ENCODE measurements at places on chromosomes 1 and 21.

DNA sequence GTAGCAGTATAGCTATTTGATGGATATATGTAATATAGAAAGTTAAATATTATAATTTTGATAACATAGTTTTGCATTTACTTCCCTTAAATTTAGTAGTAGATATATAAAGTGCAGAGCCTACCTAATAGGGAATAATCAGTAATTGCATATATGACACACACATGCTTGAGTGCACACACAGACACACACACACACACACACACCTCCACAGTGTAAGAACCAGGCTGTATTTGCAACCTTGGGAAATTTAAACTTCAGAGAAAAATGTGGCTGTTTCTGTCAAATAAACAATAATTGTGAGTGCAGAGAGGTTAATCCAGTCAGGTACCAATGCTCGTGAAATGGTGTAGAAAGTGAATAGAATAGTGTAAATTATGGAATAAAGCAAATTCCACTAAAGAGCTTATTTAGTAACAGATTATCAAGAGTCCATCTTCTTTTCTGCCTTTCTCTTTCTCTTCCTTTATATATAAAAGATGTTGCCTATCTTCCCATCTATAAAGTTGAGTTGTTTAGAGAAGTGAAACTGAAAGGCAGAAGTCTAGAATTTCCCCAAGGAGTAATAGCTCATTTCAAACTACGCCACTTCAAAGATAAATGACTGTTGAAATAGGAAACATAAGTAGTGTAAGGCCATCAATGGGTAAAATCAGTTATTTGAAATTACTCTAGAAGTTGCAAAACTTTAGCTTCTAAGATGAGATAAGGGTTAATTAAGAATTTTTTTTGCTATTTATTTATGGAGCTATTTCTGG, 273.7 kb downstream of the SRGAP2C start:
- DNase-seq: no peak

DNA sequence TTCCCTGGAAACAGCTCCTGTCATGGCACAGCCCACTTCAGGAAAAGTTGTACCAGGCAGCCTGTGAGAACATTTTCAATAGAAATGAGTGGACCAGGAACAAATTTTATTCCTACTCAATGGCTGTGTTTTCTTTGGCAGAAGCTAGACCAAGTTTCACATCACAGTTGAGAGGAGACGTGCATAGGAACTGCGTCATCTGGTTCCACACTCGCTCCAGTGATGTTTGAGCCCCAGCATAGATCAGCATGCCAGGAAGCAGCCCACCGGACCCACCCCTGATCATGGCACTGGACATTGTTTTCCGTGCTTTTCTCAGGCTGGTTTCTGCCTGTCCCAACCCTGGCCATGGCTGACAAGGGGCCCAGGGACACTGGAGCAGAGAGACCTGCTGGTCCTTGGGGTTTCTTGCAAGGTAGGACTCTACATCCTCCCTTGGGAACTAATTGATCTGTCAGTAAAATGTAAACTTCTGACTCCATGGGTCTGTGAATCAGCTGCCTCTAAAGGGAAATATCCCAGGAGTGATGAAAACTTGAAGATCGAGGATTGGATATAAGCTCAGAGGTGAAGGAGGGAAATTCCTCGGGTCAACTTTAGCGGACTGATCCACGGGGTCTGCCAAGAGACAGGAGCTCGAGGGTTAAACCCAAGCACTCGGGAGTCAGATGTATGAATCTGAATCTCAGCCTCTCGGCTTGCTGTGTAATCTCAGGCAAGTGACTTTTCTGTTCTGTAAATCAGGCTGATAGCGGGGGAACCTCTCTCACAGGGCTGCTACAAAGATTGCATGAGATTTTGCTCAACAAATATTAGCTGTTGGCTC, 35.7 kb downstream of the NEK2 start:
- no peak for DNase-seq

DNA sequence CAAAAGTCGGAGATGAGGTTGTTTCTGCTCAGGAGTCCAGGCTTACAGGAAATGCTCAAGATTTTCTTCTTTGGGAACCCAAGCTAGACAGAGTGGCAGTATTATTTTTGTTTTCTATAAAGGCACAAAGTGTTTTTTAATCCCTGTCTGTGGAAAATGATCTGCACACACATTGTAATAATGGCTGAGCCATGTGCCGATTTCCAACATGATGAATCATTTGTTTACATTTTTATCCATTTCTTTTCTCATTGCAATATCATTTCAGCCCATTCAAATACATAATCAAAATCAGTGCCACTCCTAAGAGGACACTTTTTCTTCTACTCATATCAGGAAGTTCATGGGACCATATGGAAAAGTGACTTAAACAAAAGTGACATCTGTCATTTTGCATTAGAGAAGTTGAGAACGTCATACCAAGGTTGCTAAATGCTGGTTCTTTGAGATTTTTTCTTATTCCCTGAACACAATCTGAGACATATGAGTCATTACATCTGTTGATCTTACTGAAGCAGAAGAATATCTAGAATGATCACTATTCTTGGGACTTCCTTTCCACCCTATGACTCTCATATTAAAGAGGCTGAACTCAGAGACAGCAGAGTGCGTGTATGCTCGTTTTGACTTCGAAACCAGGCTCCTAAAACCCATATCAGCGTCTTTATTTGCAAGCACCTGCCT, 44.9 kb downstream of the ACTA1 start:
- no peak for DNase-seq

- no peak for DNase-seq
These were observed 3.3 kb downstream of the NCMAP start for GRCh38 chr1:24558902-24559791.

DNA sequence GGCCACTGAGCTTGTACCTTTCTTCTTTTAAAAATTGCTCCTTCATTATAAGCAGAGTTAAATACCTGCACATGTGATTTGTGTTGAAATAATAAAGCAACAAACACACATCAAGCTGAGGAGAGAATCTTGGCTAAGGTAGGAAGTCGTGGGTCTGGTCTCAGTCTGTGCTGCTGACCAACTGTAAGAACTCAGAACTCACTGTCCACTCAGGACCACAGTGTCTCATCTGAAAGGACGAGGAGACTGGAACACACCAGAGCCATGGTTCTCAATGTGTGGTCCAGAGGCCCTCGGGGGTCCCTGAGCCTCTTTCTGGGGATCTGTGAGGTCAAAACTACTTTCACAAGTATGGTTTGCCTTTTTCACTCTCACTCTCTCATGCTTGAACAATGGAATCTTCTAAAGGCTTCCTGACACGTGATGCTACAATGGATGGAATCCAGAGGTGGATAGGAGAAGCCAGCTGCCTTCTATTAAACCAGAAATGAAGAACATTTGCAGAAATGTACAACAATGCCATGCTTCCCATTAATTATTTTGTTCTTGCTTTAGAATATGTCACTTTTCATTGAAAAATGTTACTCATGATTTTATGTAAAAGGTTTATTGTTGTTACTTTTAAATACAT, 17.3 kb upstream of the ETS2 start:
- DNase-seq: no peak

DNA sequence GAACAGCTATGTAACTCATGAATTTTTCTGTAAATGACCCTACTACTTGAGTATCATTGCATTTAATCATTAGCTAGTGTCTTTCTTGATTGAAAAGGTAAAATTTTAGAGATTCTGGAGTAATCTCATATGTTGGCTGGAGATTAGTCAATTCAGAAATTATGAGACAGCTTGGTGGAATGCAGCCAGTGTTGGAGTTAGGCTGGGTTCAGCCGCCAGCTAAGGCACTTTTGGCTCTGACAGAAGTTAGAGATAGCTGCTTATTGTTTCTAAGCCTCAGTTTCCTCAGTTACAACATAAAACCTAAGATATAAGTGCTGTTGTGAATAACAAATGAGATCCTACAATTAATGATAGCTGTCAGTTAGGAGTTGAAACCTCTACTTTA, 49.4 kb downstream of the TBCE start:
- no peak for DNase-seq

- no peak for DNase-seq
These were observed 6.2 kb downstream of the LIN9 start for GRCh38 chr1:226302731-226303130.

Data from T-helper 17 cell (primary cell).